ENCODE measurements at places on chromosomes 16 and 17. TPM values are rescaled to one million over a fixed set of nuclear protein-coding genes. Genes with fewer than 3 reads are reported as not detected.

CDH8 gene
- not detected for total RNA-seq

PPL gene
- not detected for total RNA-seq

KRT24 gene
- not detected for total RNA-seq

EXOC7 gene
- 105 TPM for total RNA-seq

CAPNS2 gene
- not detected for total RNA-seq

KRT27 gene
- not detected for total RNA-seq

TEKT1 gene
- not detected for total RNA-seq

IKZF3 gene
- total RNA-seq = 119 TPM
